ENCODE measurements at places on chromosomes 16 and 17.

DNA sequence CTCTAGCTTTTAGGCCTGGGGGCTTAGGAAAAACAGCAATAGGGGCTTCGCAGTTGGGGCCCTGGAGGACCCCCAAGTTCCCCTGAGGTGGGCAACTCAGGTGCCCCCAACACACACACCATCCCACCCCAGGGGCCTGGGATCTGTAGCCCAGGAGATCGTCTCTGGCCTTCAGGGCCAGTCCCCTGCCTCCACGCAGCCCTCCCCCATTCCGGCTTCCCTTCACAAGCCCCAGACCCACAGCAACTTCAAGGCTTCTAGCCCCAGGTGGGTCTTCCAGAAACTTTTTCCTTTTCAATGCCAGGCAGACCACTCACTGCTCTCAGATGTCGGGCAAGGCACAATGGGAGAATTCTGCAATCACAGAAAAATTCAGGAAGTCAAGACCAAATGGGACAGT is 79.4 kb downstream of the C16orf78 start:
- DNase-seq, result no peak

DNA sequence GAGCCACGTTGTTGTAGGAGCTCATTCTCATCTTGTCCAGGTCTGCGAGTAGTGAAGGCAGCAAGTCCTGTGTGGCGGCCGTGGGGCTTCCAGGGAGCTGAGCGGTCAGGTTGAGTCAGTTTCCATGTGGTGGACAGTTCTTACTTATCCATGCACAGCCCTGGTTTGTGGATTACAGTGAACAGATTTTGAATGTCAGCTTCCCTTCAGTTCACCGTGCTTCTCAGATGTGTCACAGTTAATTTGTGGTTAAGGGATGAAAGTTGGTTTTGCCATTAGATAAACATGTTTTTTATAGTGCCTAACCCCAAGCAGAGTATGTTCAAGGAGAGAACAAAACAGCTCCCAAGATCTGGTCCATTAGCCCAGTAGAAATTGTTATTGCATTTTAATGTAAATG is 103.1 kb downstream of the RPTOR start:
- DNase-seq, result no peak

- DNase-seq, result no peak
These were observed 326.8 kb downstream of the SEC14L1 start for GRCh38 chr17:77467521-77467920.

DNA sequence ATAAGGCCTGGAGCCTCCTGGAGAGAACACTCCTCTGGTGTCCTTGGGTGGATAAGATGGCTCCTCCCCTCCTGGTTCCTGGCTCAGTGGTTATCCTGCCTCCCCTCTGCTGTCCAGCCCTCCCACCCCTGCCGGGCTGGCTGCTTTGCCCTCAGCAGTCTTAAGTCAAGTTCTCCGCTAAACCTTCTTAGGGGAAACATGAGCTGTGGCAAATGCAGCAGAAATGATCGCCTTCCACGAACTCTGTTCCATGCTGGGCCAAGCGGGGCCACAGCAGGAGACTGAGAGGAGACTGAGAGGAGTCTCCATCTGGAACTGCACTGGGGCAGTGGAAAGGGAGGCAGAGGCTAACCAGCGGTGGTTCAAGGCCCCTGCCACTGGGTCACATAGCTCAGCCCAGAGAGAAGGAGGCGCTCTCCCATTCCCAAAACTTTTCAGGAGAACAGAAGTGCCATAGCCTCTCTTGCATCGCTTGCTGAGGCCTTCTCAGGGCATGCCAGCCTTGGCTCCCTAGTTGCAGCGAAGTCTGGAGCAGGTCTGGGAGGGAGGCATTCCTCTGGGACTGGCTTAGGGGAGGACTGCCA is 26.9 kb downstream of the TNS4 start:
- DNase-seq, result no peak

DNA sequence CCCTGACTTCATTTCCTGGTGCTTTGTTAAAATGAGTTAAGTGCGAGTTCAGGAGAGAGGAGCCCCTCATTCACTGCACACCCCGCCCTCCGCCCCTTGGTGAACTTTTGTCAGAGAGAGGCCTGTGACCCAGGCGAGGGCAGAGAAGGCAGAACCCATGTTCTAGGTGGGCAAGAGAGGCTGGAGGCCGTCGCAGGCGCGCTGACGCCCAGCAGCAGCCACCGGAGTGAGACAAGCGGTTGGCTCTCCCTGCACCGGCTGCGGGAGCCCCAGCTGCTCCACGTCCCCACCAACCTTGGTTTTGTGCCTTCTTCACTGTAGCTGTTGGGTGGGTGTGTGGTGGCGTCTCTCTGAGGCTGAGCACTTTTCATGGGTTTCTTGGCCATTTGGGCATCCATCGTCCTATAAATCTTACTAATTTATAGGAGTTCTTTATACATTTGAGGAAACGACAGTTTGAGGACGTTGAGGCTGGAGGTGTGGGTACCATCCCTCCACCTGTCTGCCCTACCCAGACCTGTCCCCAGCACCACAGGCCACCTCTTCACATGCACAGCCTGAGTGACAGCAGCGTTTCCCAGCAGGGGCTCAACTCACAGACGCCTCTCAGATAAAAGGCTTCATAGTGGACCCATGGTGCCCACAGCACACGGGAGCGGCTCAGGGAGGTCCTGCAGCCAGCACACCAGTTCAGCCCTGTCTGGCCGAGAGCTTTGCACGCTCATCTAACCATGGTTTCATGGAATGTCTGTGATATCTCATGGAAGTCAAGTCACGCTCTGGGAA is 45.2 kb upstream of the CBFA2T3 start:
- no peak for DNase-seq

GRCh38 chr17:77865716-77866115 is 92.8 kb upstream of the TNRC6C start:
- no peak for DNase-seq

- no peak for DNase-seq
These were observed 196.6 kb downstream of the ZNF423 start for GRCh38 chr16:49659356-49659755.

DNA sequence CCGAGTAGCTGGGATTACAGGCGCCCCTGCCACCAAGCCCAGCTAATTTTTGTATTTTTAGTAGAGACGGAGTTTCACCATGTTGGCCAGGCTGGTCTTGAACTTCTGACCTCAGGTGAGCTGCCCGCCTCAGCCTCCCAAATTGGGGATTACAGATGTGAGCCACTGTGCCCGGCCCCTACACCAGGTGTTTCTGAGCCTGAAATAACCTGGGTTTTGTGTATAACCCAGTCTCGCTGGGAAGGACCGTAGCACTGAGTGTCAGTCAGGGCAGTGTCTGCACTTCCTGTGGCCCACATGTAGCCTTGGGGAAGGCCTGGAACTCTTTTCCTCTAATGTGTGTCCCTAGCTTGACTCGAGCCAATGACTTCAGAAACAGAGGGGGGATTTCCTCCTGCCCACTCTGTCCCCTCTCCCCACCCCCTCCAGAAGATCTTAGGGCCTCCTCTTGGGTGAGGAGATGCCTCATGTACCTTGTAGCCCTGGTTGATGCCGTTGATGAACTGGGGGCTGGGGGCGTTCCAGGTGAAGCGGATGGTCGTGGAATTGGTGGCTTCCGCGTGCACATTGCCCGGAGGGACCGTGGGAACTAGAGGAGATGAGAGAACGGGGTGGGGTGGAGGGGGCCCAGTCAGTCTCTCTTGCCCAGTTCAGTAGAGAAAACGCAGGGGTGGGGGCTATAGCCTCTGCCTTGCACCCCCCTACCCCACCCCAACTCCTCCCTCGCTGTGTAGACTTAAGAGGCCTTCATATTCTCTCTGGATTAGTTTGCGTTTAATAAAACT is 102.6 kb upstream of the CDC42EP4 start:
- no peak for DNase-seq

GRCh38 chr16:88561485-88562359 is 8.5 kb upstream of the ZC3H18 start:
- DNase-seq, result peak; percentile 22

GRCh38 chr16:31108794-31109558 is 790 bp downstream of the BCKDK start:
- no peak for DNase-seq

DNA sequence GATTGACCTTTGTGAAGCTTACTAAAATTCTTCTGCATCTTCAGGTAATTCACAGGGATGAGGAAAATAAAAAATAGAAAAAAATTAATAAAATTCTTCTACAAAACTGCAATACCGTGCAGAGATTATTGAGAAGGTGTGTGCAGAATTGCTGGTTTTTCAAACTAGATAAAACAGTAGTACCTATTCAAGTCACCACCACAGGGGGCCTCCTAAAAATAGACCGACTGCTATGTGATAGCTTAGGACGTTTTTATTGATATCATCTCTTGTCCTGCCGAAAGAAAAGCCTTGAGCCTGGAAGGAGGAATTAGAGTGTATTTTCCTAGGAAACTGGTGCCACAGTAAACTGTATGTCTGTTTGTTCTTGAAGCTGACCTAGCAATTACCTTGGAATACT is 325.9 kb downstream of the ZFHX3 start:
- no peak for DNase-seq

- DNase-seq, result no peak
These were observed 28.5 kb downstream of the NSMCE1 start for GRCh38 chr16:27239906-27240655.

DNA sequence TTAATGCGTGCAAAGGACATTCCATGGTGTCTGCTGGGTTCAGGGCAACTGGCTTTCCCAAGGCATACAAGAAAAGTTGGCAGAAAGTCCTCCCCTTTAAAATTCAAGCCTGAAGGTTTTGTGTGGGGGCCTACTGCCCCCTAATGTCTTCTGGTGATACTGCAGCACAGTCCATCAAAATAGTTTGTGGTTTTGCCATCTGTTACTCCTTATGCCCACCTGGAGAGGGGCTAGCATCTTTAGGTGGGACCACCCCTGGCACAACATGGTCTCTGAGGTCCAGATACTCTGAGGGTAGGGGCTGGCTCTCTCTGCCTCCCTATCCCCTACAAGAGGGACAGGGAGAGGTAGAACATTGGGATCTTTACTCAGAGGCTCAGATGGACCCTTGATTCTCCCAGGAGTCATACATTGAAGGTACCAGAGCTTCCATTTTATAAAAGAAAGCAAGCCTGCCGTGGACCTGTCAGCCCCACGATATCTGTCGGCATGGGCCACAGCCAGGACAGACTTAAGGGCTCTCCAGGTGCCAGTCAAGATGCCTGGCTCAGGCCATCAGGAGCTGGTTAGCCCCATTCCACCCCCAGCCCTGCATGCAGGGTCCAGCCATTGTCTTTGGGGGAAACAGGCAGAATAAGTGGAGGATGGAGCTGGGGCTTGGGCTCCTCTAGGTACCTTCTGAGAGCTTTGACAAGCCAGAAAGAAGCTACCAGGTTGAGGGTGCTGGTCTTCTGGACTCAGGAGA is 6.3 kb downstream of the ESRP2 start:
- peak; percentile 28 for DNase-seq

DNA sequence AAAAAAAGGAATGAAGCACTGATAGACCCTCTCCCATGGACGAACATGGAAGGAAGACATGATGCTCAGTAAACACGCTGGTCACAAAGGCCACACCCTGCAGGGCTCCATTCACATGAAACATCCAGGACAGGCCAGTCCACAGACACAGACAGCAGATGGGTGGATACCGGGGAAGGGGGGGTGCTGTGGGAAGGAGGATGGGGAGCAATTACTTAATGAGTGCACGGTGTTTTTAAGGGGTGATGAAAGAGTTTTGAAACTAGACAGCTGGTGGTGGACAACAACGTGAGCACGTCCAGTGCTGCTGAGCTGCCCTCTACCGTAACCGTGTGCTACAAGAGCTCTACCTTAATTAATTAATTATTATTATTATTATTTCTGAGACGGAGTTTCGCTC is 6.0 kb upstream of the SLC16A3 start:
- DNase-seq, result no peak

DNA sequence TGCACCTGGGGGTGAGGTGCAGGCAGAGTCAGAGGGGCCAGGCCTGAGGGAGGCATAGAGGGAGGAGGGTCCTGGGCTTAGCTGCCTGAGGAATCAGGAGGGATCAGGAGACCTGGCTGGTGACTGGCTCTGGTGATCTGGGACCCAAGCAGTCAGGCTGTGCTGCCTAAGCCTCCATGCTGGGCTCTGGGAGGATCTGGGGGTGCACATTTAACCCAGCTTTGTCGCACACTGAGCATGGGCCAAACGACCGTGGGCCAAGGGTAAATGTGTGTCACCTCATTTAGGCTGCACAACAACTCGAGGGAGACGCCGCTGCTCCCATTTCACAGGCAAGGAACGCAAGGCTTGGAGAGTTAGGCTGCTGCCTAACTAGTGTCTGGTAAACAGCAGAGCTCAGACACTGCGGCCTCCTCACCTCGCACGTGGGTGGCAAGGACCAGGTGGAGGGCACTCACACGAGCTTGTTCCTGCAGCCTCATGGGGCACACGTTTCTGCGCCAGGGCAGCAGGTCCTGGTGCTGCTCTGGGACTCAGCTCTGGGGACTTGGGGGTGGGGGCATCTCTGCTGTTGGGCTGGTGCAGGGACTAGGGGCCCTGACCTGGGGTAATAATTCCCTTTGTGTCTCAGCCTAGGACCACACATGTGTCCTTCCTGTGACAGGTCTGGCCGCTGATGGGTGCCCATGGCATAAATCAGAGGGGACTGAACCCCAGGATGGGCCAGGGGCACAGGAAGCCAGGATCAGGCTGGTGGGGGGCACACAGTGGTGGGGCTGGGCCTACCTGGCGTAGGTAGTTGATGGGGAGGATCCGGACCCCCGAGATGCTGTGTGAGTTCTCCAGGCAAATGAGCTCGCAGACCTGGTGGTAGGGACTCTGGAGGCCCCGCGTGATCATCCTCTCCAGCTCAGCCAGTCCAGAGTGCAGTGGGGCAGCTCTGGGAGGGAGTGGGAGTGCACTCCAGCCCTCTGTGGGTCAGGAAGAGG is 18.7 kb downstream of the TMEM235 start:
- DNase-seq, result no peak

GRCh38 chr16:66238696-66239095 is 127.8 kb upstream of the CDH5 start:
- DNase-seq, result no peak

- DNase-seq, result no peak
These were observed 1.5 kb downstream of the FBRS start for GRCh38 chr16:30659507-30660423.

GRCh38 chr17:17938388-17939107 is 33.7 kb downstream of the TOM1L2 start:
- no peak for DNase-seq

DNA sequence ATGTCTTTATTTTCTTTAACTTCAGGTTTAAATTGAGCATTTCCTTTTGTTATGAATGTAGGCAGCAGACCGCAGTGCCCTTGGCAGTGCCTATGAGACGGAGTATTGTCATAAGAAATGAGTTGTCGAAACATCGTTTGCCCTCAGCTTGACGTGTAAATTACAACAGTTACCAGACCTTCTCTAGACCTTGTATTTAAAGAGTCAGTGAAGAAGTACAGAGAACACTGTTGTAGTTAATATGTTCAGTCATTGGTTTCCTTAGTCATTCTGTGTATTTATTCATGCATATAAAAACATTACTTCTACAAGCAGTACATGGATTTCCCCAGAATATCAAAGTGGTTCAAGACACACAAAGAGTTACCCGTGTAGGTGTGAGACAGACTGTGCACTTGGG is 19.0 kb downstream of the IRF8 start:
- no peak for DNase-seq

- DNase-seq, result no peak
These were observed 11.6 kb upstream of the GRB2 start for GRCh38 chr17:75417054-75417580.

Measured in stimulated activated CD4-positive, alpha-beta T cell treated with anti-CD3 and anti-CD28 coated beads, TNF-alpha, amount 100 ng/mL, for 4 hours (primary cell).